GM23338 (cell line): ENCODE measurements at places on chromosomes 6 and 20. TPM values are rescaled to one million over a fixed set of nuclear protein-coding genes. Genes with fewer than 3 reads are reported as not detected.

Gene SLC22A7
- not detected in 2 replicates for total RNA-seq

GRCh38 chr6:117906958-117907600 lies at the start of gene SLC35F1:
Gene SLC35F1 (plus strand): TSS chr6:117907264.
- no peaks in the 10 kb centered on the region for H3K36me3 ChIP-seq
- peak; percentile 88 for DNase-seq
- peaks cover 45% of the 10 kb centered on the region for H3K27me3 ChIP-seq
- peaks cover 8% of the 10 kb centered on the region for H3K4me1 ChIP-seq
- H3K4me3 ChIP-seq = peak within 1 kb of the TSS; percentile 80
- H3K27ac ChIP-seq = no peak within 1 kb of the TSS

Gene CLVS2
- total RNA-seq = 0.27 and 0.66 TPM in 2 replicates

- no peak overlapping the region for H3K27ac ChIP-seq
- no peaks in the 10 kb centered on the region for H3K4me1 ChIP-seq
- DNase-seq = no peak
- H3K36me3 ChIP-seq = no peaks in the 10 kb centered on the region
- H3K27me3 ChIP-seq = no peaks in the 10 kb centered on the region
- H3K4me3 ChIP-seq = no peak overlapping the region
Observed at GRCh38 chr6:74713941-74714340, 491.9 kb downstream of the COL12A1 start.

DNA sequence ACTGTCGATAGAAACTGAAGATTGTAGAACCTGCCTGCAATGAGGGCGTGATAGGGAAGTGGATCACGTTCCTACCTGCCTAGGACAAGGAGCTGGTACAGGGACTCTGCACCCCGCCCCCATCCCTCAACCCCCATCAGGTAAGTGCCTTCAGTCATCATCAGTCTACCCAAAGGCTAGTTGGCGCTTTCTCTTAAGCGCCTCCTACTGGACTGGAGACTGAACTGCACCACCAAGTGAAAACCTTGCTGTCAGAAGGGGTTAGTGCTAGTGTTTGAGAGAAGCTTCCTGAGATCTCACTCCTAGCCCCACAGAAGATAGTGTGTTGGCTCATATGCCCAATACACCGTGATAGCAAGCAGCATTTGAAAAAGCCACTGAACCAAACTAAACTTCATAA lies 706.5 kb upstream of the MAN1A1 start:
- no peaks in the 10 kb centered on the region for H3K36me3 ChIP-seq
- peak; percentile 65 for DNase-seq
- no peak overlapping the region for H3K27ac ChIP-seq
- no peaks in the 10 kb centered on the region for H3K27me3 ChIP-seq
- no peaks in the 10 kb centered on the region for H3K4me1 ChIP-seq

- H3K4me3 ChIP-seq = no peak overlapping the region
- H3K27ac ChIP-seq = no peak overlapping the region
- H3K4me1 ChIP-seq = no peaks in the 10 kb centered on the region
- no peaks in the 10 kb centered on the region for H3K36me3 ChIP-seq
- DNase-seq = no peak
- no peaks in the 10 kb centered on the region for H3K27me3 ChIP-seq
Observed at GRCh38 chr20:53335555-53335954, 258.1 kb downstream of the ZNF217 start.

DNA sequence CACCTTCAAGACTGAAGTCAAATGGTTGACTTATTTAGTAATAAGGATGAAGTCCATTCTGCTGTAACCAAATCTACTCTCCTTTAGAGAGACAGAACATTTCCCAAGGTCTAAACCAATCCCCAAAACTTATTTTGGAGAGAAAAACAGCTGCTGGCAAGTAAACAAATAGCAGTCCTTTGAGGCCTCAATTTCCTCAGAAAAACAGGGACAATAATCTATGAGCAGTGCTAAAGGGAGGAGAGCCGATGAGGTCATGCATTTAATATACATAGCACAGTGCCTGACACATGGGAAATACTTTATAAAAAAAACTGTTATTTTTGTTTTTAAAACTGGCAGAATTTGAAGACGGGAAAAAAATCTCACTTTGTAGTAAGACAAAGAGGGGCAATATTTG lies 526.0 kb downstream of the EPM2A start:
- no peak overlapping the region for H3K4me3 ChIP-seq
- H3K27me3 ChIP-seq = no peaks in the 10 kb centered on the region
- H3K36me3 ChIP-seq = no peaks in the 10 kb centered on the region

DNA sequence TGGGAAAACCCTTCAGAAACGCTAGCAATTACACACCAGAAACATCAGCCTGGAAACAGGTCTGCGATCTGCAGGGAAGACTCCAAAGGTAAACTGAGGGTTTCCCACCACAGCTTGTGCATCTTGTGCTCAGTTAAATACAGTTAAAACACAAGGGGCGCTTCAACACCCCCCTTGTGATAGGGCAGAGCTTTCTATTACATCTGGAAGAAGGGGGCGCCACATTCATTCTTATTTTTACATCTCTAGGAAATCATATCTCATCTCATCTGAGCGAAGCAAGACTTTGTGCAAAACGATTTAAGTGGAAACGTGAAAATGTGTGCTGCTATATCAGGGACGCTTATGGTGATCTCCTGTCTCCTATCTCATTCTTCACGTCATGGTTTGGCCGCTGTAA lies 58.5 kb downstream of the PRND start:
- no peak overlapping the region for H3K27ac ChIP-seq
- no peak overlapping the region for H3K4me3 ChIP-seq
- DNase-seq = peak; percentile 46
- H3K36me3 ChIP-seq = no peaks in the 10 kb centered on the region
- H3K4me1 ChIP-seq = no peaks in the 10 kb centered on the region

DNA sequence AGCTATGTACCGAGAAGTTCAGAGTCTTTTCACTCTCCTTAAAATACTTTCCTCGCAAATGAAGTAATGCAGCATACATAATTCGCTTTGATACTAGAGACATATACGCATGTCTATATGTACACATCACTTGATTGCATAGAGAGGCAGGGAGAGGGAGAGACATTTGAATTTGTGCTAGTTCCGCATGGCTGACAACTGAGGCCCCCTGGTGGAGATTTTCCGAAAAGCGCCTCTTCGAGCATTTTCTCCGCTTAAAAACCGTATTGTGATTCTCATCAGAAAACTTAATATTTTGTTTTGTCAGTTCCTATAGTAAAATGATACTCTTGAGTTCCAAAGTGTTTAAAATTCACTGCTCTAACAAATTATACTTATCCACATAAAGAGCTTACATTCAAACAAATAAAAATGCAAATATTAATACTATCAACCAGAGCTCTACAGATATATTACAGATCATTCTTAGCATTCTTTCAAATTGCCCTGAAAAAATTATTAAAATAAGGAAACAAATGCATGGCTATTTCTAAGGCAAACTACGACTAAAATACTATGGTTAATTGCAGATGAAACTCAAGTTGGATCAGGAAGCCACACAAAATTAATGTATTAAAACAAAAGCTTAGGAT lies 637 bp downstream of the MYLK4 start:
- DNase-seq = peak; percentile 71
- H3K27ac ChIP-seq = no peak overlapping the region
- H3K4me3 ChIP-seq = no peak overlapping the region
- H3K27me3 ChIP-seq = no peaks in the 10 kb centered on the region

Gene RBM12
- total RNA-seq = 81.3 and 82.2 TPM in 2 replicates

- no peak for DNase-seq
- H3K27me3 ChIP-seq = no peaks in the 10 kb centered on the region
- peaks cover 21% of the 10 kb centered on the region for H3K4me1 ChIP-seq
- H3K27ac ChIP-seq = no peak overlapping the region
- no peak overlapping the region for H3K4me3 ChIP-seq
- no peaks in the 10 kb centered on the region for H3K36me3 ChIP-seq
Observed at GRCh38 chr6:123763904-123764303, 39.8 kb upstream of the NKAIN2 start.

- H3K27ac ChIP-seq = no peak overlapping the region
- H3K4me1 ChIP-seq = peaks cover 19% of the 10 kb centered on the region
- H3K27me3 ChIP-seq = no peaks in the 10 kb centered on the region
- no peaks in the 10 kb centered on the region for H3K36me3 ChIP-seq
Observed at GRCh38 chr20:7379621-7380220, 560.5 kb downstream of the HAO1 start.
